ENCODE measurements at places on chromosomes 2 and 18.
A peak's percentile ranks its signal among the peaks of the same experiment; 100 is the strongest.

- H3K4me3 ChIP-seq: no peak overlapping the region
- peaks cover 15% of the 10 kb centered on the region for H3K4me1 ChIP-seq
- DNase-seq: no peak
- no peak overlapping the region for H3K27ac ChIP-seq
- H3K36me3 ChIP-seq: no peaks in the 10 kb centered on the region
Measured at GRCh38 chr2:15588329-15588919, 3.2 kb upstream of the DDX1 start.

DNA sequence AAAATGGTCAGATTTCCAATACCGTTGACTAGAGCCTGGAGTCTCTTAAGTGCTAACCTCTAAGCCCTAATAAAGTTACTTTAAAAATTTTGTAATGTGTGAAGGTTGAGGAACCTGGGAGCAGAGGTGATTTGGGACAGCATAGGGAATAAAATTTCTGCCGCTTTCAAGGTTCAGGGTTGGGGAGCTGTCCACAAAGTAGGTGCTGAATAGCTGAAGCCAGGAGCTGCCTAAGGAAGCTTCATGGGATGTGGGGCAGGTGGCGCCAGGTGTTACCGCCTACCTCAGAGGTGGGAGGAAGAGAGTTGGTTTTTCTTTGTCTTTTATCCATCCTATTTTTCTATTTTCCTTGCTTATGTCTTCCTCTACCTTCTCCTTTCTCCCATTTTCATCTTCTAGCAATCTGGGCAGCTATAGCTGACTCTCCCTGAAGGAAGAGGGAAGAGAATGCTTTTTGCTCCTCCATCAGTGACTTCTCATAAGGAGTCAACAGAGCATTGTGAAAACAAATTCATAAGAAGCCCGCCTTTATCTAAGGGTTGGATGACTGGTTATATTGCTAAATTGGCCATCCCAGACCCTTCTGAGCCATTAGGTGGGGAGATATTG is 178.7 kb downstream of the CLIP4 start:
- H3K36me3 ChIP-seq: no peaks in the 10 kb centered on the region
- H3K4me1 ChIP-seq: no peaks in the 10 kb centered on the region
- H3K4me3 ChIP-seq: no peak overlapping the region
- DNase-seq: no peak
- H3K27ac ChIP-seq: no peak overlapping the region

- H3K27ac ChIP-seq: no peak overlapping the region
- no peaks in the 10 kb centered on the region for H3K27me3 ChIP-seq
- H3K36me3 ChIP-seq: no peaks in the 10 kb centered on the region
- H3K4me1 ChIP-seq: no peaks in the 10 kb centered on the region
Measured at GRCh38 chr18:23825496-23825895, 136.2 kb downstream of the LAMA3 start.

GRCh38 chr18:35390951-35391700 is 14.0 kb upstream of the ZNF396 start:
- no peaks in the 10 kb centered on the region for H3K4me1 ChIP-seq
- no peak for DNase-seq
- no peaks in the 10 kb centered on the region for H3K36me3 ChIP-seq
- no peak overlapping the region for H3K27ac ChIP-seq

DNA sequence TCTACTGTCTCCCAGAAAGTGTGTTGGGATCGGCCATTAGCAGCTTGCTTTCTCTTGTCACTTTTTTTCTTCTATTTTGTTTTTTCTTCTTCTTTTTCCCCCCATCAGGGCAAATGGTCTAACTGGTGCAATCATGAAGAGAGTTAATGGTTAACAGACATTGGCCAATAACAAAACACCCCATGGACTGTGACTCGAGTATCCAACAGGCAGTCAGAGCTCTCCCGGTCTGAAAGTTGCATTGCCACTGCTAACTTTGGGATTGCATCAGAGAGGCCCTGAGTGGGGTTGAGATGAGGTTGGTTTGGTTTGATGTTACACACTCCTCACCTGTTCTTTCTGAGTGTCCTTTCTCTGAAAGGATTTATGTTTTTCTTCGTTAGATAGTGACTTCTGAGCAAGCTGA is 12.9 kb upstream of the SNORC start:
- peaks cover 48% of the 10 kb centered on the region for H3K36me3 ChIP-seq
- H3K27ac ChIP-seq: no peak overlapping the region
- H3K4me3 ChIP-seq: no peak overlapping the region

GRCh38 chr18:57251747-57252146 is 100.6 kb upstream of the ST8SIA3 start:
- H3K36me3 ChIP-seq: no peaks in the 10 kb centered on the region
- H3K27ac ChIP-seq: no peak overlapping the region
- DNase-seq: no peak
- H3K27me3 ChIP-seq: no peaks in the 10 kb centered on the region
- H3K4me1 ChIP-seq: no peaks in the 10 kb centered on the region
- H3K4me3 ChIP-seq: no peak overlapping the region

- H3K4me1 ChIP-seq: peaks cover 8% of the 10 kb centered on the region
- H3K36me3 ChIP-seq: no peaks in the 10 kb centered on the region
- peak overlapping the region; percentile 63 for H3K27ac ChIP-seq
- DNase-seq: no peak
Measured at GRCh38 chr2:178523596-178524134, 43.4 kb downstream of the PLEKHA3 start.

DNA sequence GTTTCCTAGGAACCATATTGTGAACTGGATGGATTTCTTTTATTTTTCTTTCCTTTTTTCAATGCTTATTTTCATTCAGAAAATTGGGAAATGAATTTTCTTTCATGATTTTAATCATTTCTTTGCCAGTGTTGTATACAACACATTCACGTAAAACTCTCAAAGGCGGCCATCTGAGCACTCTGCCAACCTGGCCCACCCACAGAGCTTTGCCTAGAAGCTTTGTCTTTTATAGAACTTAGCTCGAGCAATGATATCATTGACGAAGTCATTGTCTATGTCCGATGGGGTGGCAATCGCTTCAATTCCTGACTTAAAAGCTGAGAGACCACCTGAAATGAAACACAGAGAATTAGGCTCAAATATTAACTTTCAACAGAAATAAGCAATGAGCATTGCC is 13.3 kb downstream of the LYG2 start:
- no peak overlapping the region for H3K4me3 ChIP-seq
- H3K36me3 ChIP-seq: no peaks in the 10 kb centered on the region
- DNase-seq: no peak
- H3K27ac ChIP-seq: no peak overlapping the region
- no peaks in the 10 kb centered on the region for H3K4me1 ChIP-seq

- no peaks in the 10 kb centered on the region for H3K36me3 ChIP-seq
- no peak overlapping the region for H3K4me3 ChIP-seq
- H3K27me3 ChIP-seq: no peaks in the 10 kb centered on the region
- no peak for DNase-seq
- H3K27ac ChIP-seq: no peak overlapping the region
Measured at GRCh38 chr2:212147921-212148513, 390.6 kb downstream of the ERBB4 start.

DNA sequence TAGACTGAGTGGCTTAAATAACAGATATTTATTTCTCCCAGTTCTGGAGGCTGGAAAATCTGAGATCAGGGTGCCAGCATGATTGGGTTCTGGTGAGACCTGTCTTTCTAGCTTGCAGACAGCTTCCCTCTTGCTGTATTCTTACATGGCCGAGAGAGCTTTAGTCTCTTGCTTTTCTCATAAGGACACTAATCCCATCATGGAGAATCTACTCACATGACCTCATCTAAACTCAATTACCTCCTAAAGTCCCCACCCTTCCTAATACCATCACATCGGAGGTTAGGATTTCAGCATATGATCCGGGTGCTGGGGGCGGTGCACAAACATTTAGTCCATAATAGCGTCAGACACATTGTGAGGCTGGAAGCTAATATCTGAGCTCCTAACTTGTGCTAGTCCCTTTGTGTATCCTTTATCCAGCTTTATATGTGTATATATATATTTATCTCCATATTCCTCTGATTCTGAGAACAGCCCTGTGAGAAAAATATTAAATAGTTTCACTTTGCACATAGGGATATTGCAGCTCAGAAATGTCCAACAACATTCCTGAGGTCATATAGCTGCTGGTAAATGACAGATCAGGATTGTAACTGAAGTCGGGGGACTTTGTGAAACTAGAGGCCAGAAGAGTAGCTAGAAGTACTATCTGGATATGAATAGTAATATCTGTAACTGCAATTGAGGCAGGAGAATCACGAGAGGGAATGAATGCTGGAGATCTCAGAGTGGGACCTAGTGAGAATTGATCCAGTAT is 28.9 kb downstream of the MARCHF4 start:
- no peak for DNase-seq
- H3K27me3 ChIP-seq: no peaks in the 10 kb centered on the region
- no peaks in the 10 kb centered on the region for H3K36me3 ChIP-seq
- no peaks in the 10 kb centered on the region for H3K4me1 ChIP-seq

- no peak overlapping the region for H3K27ac ChIP-seq
- DNase-seq: no peak
- no peaks in the 10 kb centered on the region for H3K27me3 ChIP-seq
- H3K36me3 ChIP-seq: no peaks in the 10 kb centered on the region
- H3K4me3 ChIP-seq: no peak overlapping the region
Measured at GRCh38 chr2:136027112-136027511, 41.7 kb upstream of the DARS1 start.

DNA sequence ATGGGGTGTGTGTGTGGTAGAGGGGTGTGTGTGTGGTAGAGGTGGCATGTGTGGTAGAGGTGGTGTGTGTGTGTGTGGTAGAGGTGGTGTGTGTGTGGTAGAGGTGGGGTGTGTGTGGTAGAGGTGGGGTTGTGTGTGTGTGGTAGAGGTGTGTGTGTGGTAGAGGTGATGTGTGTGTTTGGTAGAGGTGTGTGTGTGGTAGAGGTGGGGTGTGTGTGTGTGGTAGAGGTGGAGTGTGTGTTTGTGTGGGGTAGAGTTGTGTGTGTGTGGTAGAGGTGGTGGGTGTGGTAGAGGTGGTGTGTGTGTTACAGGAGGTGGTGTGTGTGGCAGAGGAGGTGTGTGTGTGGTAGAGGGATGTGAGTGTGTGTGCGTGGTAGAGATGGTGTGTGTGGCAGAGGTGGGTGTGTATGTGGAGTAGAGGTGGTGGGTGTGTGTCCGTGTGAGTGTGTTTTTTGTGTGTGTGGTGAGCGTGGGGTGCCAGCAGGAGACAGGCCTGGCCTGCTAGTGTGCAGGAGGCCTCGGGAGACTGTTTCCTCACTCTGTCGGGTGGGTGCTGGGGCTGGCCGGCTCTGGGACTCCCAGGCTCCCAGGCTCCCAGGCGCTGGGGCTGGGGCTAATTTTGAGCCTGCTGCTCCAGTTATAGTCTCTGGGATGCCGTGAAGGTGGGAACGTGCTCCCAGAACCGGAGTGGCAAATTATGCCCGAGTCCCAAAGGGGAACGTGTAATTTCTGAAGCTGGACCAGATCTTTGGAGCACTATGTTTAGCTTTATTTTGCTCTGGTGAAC is 165.2 kb downstream of the DYSF start:
- no peak overlapping the region for H3K4me3 ChIP-seq
- H3K4me1 ChIP-seq: no peaks in the 10 kb centered on the region
- DNase-seq: no peak
- no peaks in the 10 kb centered on the region for H3K36me3 ChIP-seq
- H3K27ac ChIP-seq: no peak overlapping the region

DNA sequence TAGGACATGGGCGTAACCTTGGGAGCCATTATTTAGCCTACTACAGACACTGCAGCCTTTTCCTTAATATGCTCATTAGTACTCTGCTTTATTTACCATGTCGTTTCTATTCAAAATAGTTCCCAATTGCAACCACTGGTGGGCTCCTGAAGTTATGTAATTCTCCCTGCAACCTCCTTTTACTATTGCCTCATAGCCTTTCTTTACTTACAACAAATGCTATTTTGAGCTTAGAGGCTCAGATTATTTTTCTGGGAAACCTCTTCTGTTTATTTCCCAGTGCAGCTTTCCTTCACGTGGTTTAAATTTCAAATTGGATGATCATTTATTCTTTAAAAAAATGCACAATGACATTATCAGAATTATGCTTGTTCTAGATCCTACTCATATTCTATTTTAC is 492.3 kb upstream of the TMEFF2 start:
- no peak for DNase-seq
- H3K4me1 ChIP-seq: no peaks in the 10 kb centered on the region

DNA sequence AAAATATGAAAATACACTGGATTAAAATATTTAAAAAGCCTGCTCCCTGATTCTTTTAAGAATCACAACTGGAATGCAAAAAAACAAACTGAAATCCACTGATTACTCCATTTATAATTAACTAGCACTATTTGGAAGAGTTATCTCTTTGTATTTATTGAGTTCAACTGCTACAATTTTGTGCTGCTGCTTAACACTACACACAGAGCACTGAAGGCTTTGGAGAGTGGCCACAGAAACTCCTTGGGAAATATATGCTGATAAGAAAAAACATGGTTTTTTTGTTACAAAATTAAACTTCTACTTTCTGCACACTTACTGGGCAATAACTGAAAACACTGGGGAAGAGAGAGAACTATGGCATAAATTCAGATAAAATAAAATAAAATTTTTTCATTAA is 19.8 kb upstream of the BZW1 start:
- no peaks in the 10 kb centered on the region for H3K36me3 ChIP-seq
- no peaks in the 10 kb centered on the region for H3K27me3 ChIP-seq
- H3K4me3 ChIP-seq: no peak overlapping the region
- DNase-seq: no peak

- H3K27me3 ChIP-seq: no peaks in the 10 kb centered on the region
- H3K4me1 ChIP-seq: peaks cover 11% of the 10 kb centered on the region
- peak within 1 kb of the TSS; percentile 72 for H3K4me3 ChIP-seq
- no peaks in the 10 kb centered on the region for H3K36me3 ChIP-seq
Measured at GRCh38 chr2:174395284-174395968, at the start of gene SCRN3. TSS of gene SCRN3 (plus strand) at chr2:174395730. CDS start at chr2:174398284, 2,554 bp downstream.

DNA sequence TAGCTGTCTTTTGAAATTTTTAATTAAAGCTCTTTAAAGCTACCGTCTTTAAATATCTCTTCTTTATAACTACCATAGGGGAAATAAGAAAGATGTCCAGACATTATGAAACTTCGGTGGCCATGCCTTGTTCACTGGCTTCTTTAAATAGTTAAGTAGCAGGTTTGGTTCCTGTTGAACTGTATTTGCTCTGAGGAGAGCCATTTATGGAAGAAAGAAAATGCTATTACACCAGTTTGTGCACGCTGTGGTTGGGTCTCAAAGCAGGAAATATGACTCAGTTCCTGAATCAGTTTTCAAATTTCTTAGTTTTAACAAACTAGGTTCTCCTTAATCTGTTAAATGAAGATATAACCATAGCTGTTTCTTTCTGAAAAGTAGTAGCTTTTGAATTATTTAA is 12.2 kb downstream of the ARPC2 start:
- DNase-seq: no peak
- peaks cover 50% of the 10 kb centered on the region for H3K4me1 ChIP-seq
- peaks cover 49% of the 10 kb centered on the region for H3K36me3 ChIP-seq
- H3K27ac ChIP-seq: peak overlapping the region; percentile 54
- H3K4me3 ChIP-seq: no peak overlapping the region

DNA sequence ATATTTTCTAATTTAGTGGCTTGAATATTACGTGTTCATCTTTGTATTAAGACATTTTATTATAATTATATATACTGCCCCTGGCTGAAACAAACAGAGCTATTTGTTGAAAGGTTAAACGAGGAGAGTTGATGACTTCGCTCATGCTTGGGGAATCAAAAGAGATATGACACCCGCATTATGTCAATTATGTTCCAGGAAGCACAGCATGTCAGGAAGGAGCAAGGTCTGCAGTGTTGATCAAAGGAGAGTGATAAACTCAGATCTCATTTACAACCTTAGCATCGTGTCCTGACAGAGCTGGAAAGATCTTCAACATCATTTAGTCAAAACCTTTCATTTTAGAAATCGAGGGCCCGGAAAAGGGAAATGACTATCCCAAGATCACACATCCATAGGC is 510.1 kb downstream of the TDRD15 start:
- H3K27me3 ChIP-seq: no peaks in the 10 kb centered on the region
- no peaks in the 10 kb centered on the region for H3K36me3 ChIP-seq
- H3K4me3 ChIP-seq: no peak overlapping the region
- H3K4me1 ChIP-seq: no peaks in the 10 kb centered on the region
- H3K27ac ChIP-seq: no peak overlapping the region
- DNase-seq: no peak
